ENCODE measurements at places on chromosomes 2 and 18.

GRCh38 chr2:183125659-183126341, 1.6 kb downstream of the NUP35 start:
- no peak for DNase-seq

DNA sequence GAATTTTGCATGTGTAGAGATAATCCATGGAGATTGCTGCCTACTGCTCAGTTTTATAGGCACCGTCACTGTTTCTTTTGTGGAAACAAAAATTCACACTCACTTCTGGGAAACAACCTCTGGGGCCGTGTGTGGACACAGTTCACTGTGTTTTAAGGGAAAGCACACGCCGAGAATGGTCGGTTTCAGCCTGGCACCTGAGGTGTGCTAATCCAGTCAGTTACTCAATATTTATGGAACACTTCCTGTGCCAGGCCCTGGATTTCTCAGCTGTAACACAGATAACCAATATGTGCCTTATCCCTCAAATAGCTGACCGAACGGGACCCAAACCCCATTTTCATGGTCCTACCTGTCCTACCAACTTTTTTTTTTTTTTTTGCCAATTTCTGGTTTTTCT, 179.6 kb downstream of the MGAT5 start:
- no peak for DNase-seq

- DNase-seq: no peak
These were observed 22.7 kb downstream of the AAK1 start for GRCh38 chr2:69620870-69621269.

DNA sequence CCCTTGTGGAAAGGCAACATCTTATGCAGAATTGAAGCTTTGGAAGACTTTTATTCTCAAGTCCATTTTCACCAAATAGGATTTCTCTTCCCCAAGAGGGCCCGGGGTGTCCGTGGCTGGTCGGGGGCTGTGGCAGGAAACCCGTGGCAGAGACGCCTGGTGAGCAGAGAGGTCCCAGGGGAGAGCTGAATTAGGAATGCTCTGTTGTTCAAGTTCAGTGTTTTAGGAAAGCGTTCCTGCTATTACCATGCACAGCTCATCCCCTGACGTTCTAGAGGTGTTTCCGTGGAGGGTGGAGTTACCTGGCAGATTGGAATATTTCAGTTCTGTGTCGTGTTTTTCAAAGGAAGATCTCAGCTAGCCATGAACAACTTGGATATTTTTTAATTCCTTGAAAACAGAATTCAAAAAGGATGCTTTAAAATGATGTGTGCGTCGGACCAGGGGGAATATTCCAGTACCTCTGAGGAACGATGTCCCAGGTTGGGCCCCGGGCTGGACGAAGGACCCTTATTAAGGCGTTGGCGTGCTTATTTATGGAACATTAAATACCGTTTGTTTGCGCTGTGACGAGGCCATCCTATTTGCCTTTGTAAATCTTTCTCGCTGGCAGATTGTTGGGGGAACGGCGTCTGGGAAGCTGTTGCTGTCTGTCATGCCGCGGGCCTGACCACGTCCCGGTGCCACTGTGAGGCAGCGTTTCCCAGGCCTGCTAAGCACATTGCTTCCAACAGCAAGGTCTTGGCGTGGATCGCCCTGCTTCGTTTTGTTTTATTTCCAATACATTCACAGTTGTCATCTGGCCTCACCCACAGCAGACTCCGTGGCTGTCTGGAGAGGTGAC, 8.2 kb downstream of the NFATC1 start:
- DNase-seq: no peak

DNA sequence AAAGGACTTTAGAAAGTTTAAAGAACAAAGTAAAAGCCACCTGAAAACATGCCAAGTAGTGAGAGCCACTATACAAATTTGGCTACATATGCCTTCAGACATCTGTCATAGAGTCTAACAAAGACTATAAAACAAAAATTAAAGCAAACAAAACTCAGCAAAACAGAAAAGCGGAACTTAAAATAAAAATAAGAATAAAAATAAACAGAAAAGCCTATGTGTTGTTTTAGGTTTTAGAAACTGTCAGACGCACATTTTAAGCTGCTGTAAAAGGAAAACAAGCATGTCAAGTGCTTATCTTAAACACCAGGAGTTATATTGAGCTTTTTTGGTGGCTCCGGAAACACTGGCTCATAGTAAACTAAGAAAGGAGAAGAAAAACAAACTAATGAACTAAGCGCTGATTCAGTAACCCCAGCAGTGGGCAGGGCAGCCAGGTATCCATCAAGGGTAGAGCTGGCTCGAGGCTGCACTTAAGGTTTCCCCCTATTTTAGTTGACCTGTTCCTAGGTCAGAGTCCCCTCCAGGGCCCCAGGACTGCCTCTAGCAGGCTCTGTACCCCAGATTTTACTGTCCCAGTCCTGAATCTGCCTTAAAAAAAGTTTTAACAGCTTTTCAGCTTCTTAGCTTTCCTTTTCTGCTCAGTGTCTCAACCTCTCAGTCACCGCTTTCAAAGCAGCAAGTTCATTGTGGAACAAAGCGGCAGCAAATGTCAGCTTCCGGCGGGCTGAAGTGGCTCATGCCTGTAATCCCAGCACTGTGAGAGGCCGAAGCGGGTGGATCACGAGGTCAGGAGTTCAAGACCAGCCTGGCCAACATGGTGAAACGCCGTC, 15.4 kb upstream of the RMC1 start:
- DNase-seq: no peak

GRCh38 chr2:1584051-1584531, 160.2 kb downstream of the PXDN start:
- DNase-seq: no peak

- no peak for DNase-seq
These were observed 570.9 kb downstream of the PIK3C3 start for GRCh38 chr18:42525905-42526304.

DNA sequence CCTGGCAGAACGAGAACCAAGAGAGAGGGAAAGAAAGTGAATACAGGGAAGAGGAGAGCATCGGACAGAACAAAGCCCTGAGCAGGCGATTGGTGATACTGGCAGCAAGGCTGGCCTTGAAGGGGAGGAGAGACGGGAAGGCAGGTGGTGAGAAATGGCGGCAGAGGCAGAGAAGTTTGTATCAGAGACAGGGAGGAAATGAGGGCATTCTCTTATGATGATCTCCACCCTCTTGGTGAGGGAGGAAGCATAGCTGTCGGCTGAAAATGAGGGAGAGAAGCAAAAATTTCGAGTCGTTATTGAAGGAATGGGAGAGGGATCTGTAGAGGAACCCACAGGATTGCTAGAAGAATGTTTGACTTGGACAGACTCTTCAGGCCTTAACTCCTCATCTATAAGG, 80.6 kb downstream of the CLIP4 start:
- no peak for DNase-seq

DNA sequence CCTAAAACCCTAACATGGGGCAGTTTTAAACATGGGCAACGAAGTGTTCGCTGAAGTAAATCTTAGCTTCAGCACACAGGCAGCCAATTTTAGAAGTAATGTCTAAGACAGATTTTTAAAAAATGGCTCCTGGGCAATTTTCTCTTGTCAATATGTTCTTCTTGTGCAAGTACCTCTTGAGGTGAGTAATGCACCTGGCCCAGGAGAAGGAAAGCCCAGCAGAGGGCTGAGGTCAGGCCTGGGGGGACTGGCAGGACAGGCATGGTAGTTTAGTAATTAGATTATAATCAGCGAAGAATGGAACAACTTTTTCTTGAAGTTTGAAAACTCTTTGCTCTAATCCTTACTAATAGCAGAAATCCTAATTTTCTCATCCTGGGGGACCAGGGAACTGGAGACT, 77.6 kb downstream of the SPRED2 start:
- DNase-seq: no peak

- DNase-seq: no peak
These were observed 27.9 kb upstream of the POU3F3 start for GRCh38 chr2:104826016-104826415.
